DMS 273 treated with DMSO at 0.1 percent for 48 hours (cell line): ENCODE measurements at places on chromosomes 5 and 9.

- DNase-seq: no peak
These were observed 923 bp downstream of the SPATA6L start for GRCh38 chr9:4665357-4665756.

DNA sequence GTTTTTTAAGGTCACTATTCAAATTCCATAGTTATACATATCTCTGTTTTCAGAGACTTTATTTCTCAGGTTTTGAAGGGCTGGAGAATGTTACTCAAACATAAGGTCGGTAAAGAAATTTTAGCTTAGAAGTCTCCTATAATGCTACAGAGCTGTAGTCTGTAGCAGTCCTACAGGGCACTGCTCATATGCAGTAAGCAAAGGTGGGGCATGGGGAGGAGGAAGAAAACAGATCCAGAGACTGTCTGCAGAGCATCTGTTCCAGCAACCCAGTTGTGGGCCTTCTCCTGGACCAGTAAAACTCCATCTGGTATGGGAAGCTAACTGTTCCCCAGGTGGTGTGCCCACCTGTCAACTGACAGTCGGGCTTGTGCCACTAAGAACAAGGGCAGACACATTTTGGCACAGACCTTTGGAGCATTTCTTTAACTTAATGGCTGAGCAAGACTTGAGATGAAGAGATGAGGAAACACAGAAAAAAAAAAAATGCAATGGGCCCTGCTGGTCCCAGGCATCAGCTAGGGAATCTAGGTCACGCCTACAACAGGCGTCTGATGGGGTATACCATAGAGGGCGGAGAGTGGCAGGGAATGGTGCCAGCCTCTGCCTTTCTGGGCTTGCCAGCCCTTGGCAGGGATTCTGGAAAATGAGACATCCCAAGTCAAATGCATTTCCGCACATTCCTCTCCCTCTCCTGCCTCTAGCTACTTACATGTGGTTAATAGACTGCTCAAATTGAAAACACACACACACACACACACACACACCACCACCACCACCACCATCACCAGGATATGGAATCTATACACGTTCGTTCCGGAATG lies 218.9 kb downstream of the ARL15 start:
- peak; percentile 96 for DNase-seq

DNA sequence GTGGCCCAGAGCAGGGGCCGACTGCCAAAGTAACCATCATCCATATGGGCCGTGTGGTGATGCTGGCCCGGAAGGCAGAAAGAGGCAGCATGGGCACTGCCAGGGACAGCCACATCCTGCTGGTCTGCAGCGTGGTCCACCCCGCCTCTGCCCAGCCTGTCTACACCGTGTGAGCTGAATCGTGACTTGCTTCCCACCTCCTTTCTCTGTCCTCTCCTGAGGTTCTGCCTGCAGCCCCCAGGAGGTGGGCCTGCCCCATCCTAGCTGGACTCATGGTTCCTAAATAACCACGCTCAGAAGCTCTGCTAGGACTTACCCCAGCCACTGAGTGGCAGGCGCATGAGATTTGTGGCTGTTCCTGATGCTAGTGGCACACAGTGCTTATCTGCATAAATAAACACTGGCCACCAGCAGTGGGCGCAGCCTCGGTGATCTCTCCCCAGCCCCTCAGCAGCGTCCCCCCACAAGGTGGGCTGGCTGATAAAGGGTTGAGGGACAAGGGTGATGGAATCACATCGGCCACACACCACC lies 22.6 kb upstream of the SUSD3 start:
- DNase-seq: no peak

DNA sequence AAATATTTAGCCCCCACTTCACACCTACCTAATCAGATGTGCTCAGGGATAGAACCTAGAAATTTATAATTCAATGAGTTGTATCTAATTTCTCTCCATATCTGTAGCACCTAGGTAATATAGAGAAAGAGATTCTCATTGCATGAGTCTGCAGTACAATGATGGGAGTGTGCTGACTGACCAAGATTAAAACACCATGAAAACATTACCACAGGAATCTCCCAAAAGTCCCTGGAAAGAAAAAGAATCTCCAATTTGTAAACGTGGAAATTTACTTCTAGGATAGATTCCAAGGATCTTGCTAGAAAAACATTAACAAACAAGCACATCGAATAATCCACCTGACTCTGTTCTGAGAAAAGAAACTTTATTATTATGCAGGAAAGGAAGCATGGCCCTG lies 45.0 kb upstream of the DMRTA1 start:
- DNase-seq: no peak

GRCh38 chr5:110195288-110195687 lies 505.6 kb downstream of the MAN2A1 start:
- DNase-seq: peak; percentile 68

- no peak for DNase-seq
These were observed 1058.7 kb upstream of the WWC1 start for GRCh38 chr5:167232675-167233311.

DNA sequence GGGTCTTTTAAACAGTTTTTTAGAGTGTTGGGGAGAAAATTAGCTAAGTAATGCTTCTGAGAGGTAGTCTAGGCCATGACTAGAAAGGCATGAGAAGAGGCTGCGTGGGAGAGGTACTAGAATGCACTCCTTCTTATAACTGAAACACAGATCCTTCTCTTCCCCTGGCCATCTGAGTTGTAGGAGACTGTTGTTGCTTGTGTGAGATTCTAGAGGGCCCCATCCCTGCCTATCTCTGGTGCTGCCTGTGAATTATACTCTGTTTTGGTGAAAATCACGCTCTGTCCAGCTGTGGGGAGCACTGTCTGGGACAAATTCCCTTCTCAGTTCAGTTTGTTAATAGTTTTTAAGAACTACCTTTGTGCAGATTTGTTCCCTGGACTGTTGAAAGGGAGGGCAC lies 37.5 kb downstream of the MAP1B start:
- DNase-seq: no peak

GRCh38 chr9:15642369-15642962 lies 89.6 kb downstream of the CCDC171 start:
- peak; percentile 28 for DNase-seq

DNA sequence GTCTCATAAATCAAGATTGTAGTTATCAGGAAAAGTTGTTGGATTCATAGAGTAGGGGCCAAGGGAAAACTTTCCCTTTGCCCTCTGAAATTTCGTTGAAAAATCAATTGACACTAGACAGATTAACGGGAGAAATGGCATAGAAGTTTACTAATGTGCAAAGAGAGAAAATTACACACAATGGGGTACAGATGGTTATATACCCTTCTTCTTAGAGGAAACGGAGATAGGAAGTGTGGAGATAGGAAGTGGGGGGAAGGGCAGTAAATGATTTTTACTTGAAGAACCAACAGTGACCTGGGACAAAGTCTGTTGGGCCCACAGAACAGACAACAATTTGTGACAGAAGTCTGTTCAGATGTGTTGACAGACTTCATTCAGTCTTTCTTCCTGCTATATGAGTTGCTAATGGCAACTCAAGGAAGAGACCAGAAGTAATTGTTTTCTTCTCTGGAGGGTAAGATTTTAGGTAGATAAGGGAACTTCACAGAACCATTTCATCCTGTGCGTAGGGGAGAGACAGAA lies 177.9 kb downstream of the C9orf152 start:
- DNase-seq: no peak

- DNase-seq: no peak
These were observed 54.2 kb upstream of the IRX4 start for GRCh38 chr5:1936901-1937300.

GRCh38 chr5:160887780-160888179 lies 35.8 kb upstream of the ATP10B start:
- no peak for DNase-seq

DNA sequence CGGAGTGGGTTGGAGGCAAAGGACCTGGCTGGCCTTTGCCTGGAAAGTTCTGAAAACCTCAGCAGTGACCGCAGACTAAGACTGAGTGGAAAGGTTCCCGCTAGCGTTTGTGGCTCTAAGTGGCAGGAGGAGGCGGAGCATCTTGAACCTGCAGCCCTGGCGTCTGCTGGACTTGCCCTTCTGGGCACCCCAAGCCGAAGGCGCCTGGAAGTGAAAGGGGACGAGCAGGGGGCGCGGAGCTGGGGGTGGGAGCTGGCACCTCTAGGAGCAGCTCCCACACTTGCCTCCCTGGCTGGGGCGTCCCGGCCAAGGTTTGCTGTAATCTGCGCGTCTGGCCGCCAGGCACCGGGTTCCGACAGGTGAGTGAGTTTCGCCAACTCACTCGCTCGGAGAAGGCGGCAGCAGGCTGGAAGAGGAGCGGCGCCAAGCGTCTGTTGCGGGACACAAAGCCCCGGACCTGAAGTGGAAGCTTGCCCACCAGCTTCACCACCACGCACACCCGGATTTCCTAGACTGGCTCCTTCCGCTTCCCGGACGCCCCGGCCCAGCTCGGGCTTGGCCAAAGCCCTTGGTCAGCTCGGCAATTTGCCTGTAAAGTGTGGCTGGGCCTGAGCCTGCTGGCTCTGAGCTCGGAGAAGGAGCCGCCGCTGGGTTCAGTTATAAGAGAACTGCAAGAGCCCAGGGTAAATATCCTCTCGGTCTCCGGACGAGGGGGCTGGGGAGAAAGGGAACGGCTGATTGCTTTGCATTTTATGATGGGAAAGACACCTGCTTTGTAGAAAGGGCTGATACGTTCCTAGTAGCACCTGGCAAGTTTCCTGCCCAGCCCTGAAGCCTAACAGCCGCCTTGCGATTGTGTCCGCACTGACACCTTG lies at the start of gene GNA14:
GNA14 (minus strand) TSS at position 89 of the 875 bp plus-strand sequence. CDS start 529 bp downstream, outside the sequence.
- no peak for DNase-seq

DNA sequence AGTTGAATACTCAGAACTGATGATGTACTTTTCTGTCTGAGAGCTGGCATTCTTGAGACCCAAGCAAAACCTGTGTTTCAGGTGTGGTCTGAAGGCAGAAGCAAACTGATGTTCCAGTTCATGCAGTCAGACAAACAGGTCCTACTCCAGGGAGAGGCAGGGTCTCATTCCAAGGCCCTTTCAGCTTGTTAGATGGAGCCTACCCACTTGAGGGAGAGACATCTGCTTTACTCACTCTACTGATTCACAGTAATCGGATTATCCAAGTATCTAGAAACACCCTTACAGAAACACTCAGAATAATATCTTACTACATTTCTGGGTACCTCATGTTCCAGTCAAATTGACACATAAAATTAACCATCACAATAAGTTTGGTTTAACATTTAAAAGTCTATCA lies 207.8 kb downstream of the KDM4C start:
- no peak for DNase-seq

GRCh38 chr5:5572010-5572865 lies 149.8 kb downstream of the ICE1 start:
- no peak for DNase-seq

DNA sequence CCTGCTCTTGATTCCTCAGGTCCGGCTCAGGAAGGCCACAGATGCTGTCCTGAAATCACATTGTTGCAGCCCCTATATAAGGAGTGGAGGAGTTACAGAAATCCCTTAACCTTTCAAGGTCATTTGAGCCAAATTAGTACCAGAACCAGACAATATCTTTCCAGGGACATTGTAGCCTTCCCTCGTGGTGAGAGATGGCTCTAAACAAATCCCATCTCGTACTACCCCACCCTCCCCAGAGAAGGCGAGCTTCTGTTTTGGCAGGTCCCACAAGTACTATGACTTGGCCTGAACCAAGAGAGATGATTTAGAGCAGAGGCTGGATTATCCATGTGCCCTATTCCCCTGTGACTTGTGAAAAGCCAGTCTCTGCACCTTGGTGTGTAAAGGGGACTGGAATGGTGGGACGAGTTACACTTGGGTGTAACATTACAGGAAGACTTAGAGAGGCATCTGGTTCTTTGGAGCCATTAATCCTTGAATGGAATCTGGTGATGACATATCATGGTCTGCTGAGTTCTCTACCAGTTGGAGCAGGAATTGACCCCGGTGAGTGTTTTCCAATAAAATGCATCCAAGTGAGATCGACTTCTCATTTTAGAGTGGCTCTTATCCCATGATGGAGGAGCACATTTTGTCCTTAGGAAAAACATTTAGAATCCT lies at the start of gene FAM240B:
FAM240B (minus strand) TSS at position 51 of the 663 bp plus-strand sequence. CDS start 16,134 bp downstream, outside the sequence.
- DNase-seq: no peak

GRCh38 chr9:88661759-88662158 lies 126.8 kb downstream of the NXNL2 start:
- DNase-seq: no peak

- DNase-seq: no peak
These were observed at the start of gene GLRA1 for GRCh38 chr5:151924564-151925301. TSS of gene GLRA1 (minus strand) at chr5:151924851. CDS start at chr5:151924549, 302 bp downstream.

DNA sequence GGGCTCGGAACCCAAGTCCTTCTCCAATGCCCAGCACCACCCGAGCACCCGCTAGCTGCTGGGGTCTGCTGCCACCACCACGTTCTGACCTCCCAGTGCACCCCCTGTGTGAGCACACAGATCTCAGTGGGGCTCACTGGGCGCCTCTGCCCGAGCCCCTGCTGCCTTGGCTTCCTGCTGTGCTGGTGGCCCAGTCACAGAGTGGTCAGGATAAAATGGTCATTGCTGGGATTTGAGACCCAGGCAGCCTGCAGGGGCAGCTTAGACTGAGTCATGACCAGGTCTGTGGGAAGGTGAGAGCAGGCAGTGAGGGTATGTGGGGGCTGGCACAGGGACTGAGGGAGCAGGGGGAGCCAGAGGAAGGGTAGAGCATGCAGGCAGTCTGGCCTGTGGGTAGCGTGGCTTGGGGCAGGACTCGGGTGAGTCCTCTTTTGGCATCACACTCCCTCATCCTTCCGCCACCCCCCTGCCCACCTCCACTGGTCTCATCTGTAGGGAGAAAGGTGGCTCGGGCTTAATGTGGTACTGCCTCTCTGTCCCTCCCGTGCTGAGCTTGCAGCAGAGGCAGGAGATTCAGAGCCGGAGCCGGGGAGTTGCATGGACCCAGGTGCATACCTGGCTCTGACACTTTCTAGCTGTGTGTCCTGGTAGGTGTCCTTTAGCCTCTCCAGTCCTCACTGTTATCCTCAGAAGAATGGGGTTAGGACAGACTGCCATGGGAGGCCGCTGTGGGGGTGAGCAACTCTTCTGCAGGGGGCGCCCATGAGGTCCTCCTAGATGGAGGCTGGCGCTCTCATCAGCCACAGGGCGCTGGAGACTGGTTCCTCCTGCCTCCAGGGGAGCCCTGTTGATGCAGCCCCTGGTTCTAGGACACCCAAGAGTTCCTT lies 32.1 kb downstream of the USP20 start:
- DNase-seq: no peak

- DNase-seq: no peak
These were observed 7.3 kb downstream of the UBTD2 start for GRCh38 chr5:172276214-172276613.

- DNase-seq: no peak
These were observed 590 bp downstream of the PCDHA6 start for GRCh38 chr5:140828362-140828737.

- peak; percentile 35 for DNase-seq
These were observed 4.1 kb downstream of the GALNT10 start for GRCh38 chr5:154194345-154195329.

GRCh38 chr5:61167382-61167781 lies 5.1 kb upstream of the SMIM15 start:
- DNase-seq: no peak

DNA sequence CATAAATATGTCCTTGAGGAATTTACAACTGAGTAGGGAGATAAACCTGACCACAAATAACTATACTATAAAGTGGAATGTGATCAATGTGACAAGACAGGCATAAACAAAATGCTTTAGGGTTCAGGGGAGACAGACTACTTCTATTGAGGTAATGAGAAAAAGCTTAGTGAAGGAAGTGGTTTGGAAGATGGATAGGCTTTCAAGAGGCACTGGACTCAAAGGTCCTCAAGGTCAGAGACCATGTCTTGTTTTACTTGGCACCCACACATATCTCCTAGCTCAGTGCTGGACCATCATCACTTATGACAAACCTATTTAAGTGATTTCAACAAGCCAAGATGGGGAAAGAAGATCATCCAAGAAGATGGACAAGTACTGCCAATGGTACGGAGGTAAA lies 257.8 kb downstream of the BNC2 start:
- no peak for DNase-seq

GRCh38 chr9:26308328-26308727 lies 584.3 kb downstream of the CAAP1 start:
- DNase-seq: no peak

GRCh38 chr9:86788456-86788855 lies 158.8 kb downstream of the GAS1 start:
- DNase-seq: no peak
